GDM1 (cell line): ENCODE measurements at places on chromosomes 2 and 18.

DNA sequence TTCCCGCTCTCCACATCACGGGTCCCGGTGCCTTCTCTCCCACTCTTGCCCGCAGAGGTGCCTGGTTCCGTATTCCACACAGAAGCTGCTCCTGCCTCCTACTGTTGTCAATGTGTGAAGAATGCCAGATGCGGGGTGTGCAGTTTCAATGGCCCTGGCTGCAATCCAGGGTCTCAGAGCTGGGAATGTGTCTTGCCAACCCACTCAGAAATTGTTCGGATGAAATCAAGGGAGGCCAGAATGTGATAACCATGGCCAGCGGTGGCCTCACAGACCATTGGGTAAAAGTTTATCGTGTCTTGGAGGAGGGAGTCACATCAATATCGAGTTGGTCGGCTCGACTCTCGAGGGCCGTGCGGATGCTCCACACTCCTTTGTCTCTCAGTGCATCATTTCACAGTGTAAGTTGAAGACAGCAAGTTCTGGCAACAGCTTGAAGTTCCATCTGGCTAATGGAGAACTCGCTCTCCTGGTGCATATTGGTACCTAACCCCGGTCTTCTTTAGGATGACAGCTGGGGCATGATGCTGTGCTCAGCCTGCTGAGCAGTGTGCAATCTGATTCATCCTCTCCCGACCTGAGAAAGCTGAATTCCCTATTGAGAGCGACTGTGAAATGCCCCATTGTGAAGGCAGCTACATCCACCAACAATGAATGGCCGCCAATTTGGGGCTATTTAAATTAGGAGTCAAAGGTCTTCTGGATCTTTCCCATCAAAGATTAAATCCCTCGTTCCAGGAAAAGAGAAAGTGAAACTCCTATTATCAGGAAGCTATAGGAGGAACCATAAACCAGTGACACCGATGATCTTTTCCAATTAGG is 389.0 kb downstream of the SOX11 start:
- no peak for DNase-seq

- no peak for DNase-seq
These were observed 201.9 kb upstream of the TRIB2 start for GRCh38 chr2:12514631-12515437.

DNA sequence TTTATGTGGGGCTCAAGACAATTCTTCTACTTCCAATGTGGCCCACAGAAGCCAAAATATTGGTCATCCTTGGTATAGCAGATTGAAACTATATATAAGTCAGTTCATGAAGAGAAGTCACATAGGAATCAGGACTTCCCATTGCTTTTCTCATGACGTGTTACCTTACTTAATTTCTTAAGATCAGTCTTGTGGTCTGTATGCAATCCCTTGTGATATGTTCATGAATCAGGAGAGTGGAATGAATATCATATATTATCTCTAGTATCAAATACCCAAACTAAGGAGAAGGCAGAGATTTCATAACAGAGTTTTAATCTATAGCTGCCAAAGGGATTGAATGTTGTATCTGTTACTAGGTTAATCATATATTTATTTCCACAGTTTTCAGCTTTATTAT is 1390.4 kb downstream of the SUCLG1 start:
- DNase-seq, result no peak

- no peak for DNase-seq
These were observed 638.0 kb downstream of the RNF144A start for GRCh38 chr2:7555260-7555659.

DNA sequence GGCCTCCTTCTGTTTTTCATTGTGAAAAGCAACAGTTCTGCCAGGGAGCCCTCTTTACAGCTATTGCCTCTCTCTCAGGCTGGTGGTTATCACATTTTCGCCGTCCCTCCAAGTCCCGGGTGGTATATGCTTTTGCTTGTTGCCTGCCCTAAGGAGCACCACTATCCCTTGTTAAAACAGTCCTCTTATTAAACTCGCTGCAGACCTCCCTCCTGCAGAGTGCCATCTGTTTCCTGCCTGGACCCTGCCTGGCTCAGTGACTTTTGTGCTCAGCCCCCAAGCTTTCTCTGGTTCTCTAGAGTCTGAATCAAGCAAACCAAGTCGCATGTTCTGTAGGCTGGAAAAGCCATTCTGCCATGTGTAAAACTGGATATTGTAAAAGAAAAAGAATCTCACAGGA is 72.1 kb upstream of the FHL2 start:
- no peak for DNase-seq
